ENCODE measurements at places on chromosomes 4 and X.

GRCh38 chrX:85114776-85115175 is 111.1 kb downstream of the APOOL start:
- DNase-seq: no peak

DNA sequence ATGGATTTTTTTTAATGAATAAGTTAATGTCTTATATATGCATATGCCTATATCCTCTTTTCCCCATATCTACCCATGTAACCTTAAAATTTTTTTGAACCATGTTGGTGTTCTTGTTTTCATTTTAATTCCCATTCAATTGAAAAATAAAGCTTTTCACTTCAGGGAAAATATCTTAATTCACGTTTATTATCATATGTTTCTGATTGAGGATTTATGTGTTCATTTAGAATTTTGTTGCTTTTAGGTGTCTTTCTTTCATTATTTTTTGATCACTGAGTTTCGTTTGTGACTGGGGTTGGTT is 29.1 kb downstream of the HADH start:
- DNase-seq: no peak

DNA sequence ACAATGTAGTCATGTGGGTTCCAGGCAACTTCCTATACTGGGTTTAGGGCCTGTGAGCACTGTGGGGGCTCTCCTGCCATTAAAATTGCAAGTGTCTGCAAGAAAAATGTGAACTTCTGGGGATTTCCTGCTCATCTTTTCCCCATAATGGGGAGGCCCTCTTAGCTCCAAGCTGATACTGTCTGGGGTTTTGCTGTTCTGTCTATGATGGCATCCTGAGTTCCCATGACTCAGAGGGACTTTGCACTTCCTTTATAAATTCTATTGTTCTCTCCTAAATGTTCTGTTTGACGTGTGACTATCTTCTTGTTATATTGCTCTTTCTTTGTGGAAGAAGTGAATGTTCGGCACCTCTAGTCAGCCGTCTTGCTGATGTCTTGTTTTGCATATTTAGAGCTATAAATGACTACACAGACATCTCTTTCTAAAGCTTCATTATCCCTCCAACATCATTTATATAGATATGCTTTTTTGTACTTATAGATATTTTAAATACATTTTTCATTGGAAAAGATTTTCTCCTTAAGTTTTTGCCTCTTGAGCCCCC is 465.8 kb downstream of the NAF1 start:
- DNase-seq: no peak

GRCh38 chr4:146508229-146508939 is 13.4 kb downstream of the SLC10A7 start:
- DNase-seq: no peak

- peak; percentile 76 for DNase-seq
Measured at GRCh38 chr4:169810325-169811323, 52.9 kb upstream of the HPF1 start.

- DNase-seq: no peak
Measured at GRCh38 chrX:124362072-124362471, 15.7 kb downstream of the SH2D1A start.

DNA sequence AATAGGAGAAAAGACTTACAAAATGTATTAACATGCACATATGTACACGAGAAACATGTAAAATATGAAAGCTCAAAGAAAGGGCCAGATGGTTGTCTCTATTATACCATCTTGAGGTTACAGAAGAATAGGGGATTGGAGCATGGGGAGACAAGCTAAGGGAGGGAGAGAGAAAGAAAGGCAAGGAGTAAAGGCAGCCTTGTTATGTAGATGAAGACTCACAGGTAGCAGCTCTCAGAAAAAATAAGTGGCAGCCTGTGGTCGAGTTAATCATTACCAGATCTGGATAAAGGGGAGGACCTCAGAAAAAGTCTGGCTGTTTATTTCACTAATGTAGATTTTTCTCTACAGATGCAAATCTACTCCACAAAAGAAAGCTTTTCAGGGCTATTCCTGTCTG is 26.6 kb upstream of the PPP1R2C start:
- DNase-seq: no peak

- no peak for DNase-seq
Measured at GRCh38 chr4:148654131-148654530, 211.9 kb upstream of the NR3C2 start.

GRCh38 chrX:41127477-41128192 is 42.4 kb downstream of the USP9X start:
- no peak for DNase-seq

DNA sequence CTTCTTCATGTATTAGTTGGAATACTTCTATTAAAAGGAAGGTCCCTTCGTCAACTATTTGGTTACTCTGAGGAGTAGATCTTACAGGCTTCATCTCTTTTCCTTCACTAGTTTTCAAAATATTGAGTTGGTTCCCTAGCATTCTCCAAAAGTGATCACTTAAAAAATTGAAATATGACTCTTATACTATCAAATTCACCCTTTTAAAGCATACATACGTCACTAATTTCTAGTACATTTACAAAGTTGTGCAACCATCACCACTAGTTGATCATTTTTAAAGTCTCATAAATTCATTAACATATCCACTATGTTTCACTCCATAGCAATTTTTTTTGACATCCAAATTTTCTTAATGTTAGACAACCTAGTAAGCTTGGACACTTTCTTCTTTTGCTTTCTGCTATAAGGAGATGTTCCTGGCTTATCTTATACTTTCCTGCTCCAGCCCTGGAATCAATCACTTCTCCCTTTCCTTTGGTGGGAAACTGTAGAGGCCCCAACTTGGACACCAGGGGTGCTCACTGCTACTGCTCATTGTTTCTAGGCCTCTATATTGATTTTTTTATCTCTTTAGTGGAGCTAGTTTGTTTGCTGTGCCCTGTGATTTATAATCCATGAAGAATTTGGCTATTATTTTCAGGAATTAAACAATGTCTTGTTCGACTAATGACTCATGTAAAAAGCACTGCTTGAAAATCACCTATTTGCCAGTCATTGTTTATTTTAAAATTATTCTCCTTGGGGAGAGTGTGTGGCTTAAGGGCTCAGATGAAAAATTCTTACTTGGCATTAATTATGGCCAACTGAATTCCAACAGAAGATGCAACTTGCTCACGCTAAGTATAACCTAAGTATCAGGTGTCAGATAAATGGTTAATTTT is 4.0 kb upstream of the ZFX start:
- DNase-seq: no peak

DNA sequence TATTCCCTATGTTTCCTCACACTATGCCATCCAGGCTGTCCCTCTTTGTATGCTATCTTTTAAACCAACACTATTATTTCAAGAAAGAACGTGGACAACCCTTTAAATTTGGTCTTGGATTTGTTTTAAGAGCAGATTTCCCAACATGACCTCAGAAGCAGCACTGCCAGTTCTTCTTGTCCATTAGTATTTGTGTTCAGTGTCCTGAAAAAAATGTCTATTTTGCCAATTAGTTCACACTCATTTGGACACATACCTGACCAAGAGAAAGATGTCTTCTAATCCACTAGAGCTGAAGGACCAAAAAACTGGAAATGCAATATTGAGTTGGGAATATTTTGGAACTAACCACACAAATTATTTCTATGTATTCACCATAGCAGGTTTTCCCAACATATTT is 223.2 kb upstream of the CNKSR2 start:
- DNase-seq: no peak

DNA sequence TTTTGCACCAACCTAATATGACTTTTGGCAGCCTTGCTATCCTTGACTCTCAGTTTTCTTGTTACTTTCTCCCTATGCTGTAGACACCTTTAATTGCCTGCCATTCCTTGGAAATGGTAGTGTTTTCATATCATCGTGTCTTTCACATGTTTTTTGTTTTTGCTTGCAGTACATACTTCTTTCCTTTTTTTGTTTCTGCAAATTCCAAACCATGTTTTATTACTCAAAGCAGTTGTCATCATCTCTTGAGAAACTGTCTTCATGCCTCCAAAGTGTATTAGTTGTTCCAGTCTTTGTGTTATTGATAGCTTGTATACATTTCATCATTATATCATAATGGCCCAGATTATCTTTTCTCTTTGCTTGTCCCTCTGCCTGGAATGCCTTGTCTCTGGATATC is 57.1 kb downstream of the PDLIM5 start:
- DNase-seq: no peak

- DNase-seq: no peak
Measured at GRCh38 chr4:56657818-56658217, 23.3 kb downstream of the HOPX start.

- no peak for DNase-seq
Measured at GRCh38 chr4:37758226-37758625, 68.3 kb upstream of the PGM2 start.

- peak; percentile 96 for DNase-seq
Measured at GRCh38 chr4:153731239-153731638, 28.6 kb downstream of the RNF175 start.

- no peak for DNase-seq
Measured at GRCh38 chr4:52822972-52823701, 39.0 kb upstream of the RASL11B start.

DNA sequence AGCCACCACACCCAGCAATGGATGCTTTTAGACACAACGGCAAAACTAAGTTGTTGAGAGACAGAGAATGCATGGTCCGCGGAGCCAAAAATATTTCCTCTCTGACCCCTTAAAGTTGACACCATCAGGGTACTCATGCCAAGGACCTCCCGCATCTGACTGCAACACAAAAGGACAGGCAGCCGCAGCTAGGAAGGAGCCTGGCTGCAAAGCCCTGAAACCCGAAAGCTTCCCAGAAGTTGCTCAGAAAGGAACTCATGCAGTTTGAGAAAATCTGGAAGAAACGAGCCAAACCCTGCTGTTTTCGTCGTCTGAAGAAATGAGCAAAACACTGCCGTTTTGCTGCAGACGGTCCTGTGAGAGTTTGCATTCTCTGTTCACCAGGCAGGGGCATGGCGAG is 16.5 kb downstream of the DHRSX start:
- DNase-seq: no peak

- DNase-seq: no peak
Measured at GRCh38 chrX:83829874-83830273, 31.1 kb upstream of the CYLC1 start.

DNA sequence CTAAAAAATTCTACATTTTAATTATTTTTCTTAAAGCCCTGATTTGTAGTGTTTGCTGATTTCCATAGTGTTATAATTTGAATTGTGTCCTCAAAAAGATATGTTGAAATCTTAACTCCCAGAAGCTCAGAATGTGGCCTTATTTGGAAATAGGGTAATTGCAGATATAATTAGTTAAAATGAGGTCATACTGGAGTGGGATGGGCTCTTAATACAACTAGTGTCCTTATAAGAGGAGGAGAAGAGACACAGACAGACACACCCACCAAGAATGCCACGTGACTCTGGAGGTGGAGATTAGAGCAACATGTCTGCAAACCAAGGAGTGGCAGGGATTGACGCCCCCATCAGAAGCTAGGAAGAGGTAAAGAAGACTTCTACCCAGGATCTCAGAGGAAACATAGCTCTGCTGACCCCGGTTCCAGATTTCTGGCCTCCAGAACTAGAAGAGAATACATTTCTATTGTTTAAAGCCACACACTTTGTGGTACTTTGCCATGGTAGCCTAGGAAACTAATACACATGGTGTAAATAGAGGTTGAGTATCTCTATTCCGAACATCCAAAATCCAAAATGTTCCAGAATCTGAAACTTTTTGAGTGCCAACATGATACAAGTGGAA is 70.5 kb upstream of the IRF2 start:
- no peak for DNase-seq

GRCh38 chr4:12439633-12440305 is 1011.1 kb upstream of the HS3ST1 start:
- DNase-seq: no peak

GRCh38 chr4:106364282-106364681 is 4.3 kb downstream of the GIMD1 start:
- no peak for DNase-seq

DNA sequence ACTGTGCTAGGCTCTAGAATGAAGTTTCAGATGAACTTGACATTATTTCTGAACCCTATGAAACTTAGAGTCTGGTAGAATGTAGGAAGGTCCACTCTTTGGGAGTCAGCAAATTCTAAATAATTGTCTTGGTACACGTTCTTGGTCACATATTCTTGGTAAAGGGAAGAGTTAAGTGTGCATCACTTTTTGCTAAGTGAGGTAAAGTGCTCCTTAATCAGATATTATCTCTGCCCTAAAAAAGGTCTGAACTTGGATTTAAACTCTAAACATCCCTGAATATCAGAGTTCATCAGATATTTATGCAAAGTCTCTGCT is 7.2 kb downstream of the OCIAD2 start:
- no peak for DNase-seq

- no peak for DNase-seq
Measured at GRCh38 chr4:166823126-166823525, 411.2 kb downstream of the SPOCK3 start.

DNA sequence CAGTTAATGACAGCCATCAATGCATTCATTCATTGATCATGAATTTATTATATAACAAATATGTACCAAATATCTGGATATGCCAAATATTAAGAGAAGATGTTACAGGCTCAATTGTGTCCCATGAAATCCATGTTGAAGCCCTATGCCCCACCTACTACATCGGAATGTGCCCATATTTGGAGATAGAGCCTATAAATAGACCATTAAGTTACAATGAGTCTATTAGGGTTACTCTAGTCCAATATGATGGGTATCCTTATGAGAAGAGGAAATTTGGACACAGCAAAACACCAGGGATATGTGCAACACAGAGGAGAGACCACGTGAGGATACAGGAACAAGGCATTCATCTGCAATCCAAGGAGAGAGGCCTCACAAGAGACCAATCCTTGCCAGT is 634.5 kb downstream of the DMD start:
- DNase-seq: no peak

DNA sequence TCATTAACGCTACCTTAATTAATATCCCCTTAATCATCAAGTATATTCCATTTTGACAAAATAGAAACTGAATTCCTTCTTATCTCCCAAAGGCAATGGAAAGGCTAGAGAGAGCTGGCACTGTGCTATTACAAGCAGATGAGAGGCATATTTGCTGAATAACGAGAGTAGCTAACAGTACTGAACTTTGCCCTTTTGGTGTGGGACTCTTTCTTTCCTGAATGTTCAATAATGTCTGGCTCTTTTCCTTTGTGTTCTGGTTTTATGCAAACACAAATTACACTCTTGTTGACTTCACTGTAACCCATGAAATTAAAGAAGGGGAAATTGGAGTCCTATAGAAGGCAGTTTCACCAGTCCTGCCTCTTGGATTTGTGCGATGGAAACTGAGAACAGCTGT is 63.5 kb downstream of the SHROOM3 start:
- DNase-seq: no peak

- DNase-seq: no peak
Measured at GRCh38 chrX:10702031-10702430, 81.6 kb upstream of the MID1 start.

DNA sequence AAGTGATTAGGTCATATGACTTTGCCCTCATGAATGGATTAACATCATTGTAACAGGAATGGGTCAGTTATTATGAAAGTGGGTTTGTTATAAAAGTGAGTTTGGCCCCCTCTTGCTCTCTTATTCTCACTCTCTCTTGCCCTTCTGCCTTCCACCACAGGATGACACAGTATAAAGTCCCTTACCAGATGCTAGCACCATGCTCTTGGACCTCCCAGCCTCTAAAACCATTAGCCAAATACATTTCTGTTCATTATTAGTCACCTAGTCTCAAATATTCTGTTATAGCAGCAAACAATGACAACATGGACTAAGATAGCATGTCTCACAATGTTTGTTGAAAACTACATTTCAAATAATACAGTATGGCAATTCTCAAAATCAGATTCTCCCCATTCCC is 59.7 kb downstream of the RWDD4 start:
- no peak for DNase-seq
